ENCODE measurements at places on chromosomes 12 and 14.

- no peak for DNase-seq
These were observed 76.6 kb downstream of the DERA start for GRCh38 chr12:15987696-15988095.

- DNase-seq: no peak
These were observed 68.9 kb downstream of the SPPL3 start for GRCh38 chr12:120835304-120835612.

DNA sequence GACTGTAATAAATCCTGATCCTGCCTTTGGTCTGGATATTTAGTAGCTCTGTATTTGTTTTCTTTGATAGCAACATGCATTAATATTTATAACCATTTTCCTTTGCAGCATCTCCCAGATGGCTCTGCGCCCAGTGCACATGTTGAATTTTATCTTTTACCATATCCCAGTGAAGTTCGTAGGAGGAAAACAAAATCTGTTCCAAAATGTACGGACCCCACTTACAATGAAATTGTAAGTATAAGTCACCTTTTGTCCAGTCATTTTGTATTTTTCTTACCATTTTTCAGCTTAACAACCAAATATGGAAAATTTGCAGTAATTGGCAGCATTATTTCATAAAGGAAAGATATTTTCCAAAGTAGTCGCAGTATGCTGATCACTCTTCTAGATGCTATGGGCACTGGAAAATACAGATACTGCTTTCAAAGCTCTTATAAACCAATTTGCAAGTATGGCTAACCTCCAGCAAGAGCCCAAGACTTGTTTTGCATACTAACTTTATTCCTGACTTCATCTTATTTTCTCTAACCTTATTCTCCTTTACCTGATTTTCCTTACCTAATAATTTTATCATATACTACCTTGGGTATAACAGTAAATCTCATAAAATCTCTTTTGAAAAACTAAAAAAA is 97.4 kb downstream of the PLCZ1 start:
- DNase-seq: no peak

DNA sequence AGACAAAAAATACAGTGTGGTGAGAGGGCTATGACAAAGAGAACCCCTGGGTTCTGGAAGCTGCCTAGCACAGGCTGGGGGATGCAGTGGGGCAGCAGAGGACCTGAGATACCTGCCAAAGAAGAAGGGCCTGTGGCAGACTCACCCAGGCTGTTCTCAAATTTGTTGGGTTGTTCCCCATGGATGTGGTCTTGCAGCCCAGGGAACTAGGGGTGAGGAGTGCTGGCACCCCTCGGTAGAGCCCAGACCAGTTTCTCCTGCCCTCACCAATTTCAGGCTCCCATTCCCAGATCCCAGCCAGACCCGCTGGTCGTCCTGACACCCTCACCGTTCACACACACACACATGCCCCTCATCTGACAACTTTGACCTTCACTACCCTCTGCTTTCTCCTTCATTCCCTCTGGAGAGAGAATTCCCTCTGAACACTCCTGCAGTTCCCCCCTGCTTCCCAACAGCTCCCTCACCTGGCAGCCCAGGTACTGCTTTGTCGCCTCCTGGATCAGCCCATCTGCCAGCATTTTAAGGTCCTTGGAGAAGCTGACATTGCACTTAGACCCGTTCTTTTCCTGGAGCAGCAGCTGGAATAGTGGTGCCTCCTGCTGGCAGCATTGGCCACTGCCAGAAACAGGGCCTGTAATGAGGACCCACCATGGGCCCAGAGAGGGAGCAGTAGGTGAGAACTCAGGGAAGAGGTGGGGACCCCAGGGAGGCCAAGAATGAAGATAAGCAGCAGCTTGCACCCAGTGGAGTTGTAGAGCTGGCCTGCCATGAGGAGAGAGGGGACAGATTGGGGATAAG is 5.9 kb upstream of the GDF11 start:
- peak; percentile 23 for DNase-seq

DNA sequence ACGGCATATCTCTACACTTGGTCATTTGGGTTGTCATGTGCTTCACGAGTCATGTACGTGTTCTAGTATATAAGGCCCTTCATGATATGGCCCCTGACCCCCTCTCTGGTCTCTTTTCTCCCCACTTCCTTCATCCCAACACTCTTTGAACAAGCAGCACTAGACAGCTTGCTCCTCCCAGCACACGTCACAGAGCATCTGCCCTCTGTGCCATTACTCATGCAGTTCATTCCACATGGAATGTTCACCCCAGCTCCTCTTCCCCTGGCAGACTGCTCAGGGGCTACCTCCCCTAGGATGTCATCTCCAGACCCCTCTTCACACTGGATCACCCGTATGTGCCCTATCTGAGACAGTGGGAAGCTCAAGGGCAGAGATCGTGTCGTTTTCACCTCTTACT is 14.1 kb upstream of the LRP1-AS start:
- DNase-seq: no peak

DNA sequence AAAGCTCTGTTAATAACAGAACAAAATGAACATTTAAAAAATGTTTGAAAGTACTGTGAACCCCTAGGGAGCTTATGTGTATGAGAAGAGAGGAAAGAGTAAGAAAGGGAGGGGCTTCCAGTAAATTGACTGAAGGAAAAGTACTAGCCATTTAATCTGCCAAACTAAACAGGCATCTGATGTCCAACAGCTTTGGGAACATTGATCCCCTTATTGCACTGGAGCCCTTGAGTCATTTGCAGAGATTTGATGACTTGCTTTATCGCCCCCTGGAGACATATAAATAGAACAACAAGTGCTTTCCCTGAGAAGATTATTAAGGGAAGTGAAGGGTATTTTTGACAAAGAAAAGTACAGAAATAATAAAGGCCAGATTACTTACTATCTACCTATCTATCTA is 319.3 kb upstream of the NOVA1 start:
- no peak for DNase-seq

- no peak for DNase-seq
These were observed 667.1 kb upstream of the FBXO33 start for GRCh38 chr14:40099316-40099715.

- peak; percentile 7 for DNase-seq
These were observed 707 bp downstream of the CPSF6 start for GRCh38 chr12:69239922-69240630.

DNA sequence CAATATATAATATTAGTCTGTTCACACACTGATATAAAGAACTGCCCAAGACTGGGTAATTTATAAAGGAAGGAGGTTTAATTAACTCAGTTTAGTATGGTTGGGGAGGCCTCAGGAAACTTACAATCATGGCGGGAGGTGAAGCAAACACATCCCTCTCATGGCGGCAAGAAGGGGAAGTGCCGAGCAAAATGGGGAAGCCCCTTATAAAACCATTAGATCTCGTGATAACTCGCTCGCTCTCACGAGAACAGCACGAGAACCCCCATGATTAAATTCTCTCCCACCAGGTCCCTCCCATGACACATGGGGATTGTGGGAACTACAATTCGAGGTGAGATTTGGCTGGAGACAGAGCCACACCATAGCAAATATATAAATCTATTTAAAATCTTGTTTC is 269.8 kb downstream of the ATP23 start:
- DNase-seq: no peak

All from stimulated activated CD8-positive, alpha-beta memory T cell treated with anti-CD3 and anti-CD28 coated beads, Interleukin-7, amount 100 ng/mL, for 1 hour (primary cell).